ENCODE measurements at places on chromosomes 1 and 21.

- DNase-seq, result no peak
These were observed 847 bp downstream of the ADORA1 start for GRCh38 chr1:203128431-203128715.

DNA sequence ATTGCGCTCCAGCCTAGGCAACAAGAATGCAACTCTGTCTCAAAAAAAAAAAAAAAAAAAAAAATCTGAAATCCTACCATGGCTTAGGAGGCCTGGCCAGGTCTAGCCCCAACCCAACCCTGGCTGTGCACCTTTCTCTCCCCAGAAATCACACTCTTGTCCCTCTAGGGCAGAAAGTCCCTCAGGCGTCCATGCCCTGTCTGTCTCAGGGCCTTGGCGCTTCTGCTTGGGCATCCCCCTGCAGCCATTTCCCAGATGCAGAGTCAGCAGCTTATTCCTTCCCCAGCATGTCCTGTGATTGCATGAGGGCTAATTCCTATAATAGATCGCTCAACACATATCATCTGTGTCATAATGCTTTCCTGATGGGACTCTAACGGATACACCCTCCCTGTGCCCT, 57.3 kb upstream of the PCP4 start:
- no peak for DNase-seq

GRCh38 chr1:41414716-41415306, 53.6 kb downstream of the FOXO6 start:
- DNase-seq, result no peak

GRCh38 chr1:162003830-162004215, 19.8 kb downstream of the OLFML2B start:
- DNase-seq, result no peak

DNA sequence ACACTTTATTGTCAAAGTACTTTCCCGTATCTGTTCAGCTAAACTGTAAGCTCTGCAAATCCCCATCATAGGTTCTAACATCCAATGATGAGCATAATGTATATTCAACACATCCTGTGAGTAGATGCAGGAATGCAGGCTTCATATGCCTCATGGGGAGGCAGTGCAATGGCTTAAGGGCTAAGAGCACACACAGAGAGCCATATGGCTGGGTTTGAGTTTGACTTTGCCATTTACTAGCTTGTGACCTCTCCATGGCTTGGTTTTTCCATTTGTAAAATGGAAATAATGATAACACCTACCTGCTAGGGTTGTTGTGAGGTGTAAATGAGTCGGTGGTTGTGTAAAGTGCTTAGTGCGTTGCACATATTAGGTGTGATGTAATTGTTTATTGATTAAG, 13.4 kb downstream of the RCSD1 start:
- DNase-seq, result no peak
